ENCODE measurements at places on chromosomes 11 and 22.
A peak's percentile ranks its signal among the peaks of the same experiment; 100 is the strongest.

DNA sequence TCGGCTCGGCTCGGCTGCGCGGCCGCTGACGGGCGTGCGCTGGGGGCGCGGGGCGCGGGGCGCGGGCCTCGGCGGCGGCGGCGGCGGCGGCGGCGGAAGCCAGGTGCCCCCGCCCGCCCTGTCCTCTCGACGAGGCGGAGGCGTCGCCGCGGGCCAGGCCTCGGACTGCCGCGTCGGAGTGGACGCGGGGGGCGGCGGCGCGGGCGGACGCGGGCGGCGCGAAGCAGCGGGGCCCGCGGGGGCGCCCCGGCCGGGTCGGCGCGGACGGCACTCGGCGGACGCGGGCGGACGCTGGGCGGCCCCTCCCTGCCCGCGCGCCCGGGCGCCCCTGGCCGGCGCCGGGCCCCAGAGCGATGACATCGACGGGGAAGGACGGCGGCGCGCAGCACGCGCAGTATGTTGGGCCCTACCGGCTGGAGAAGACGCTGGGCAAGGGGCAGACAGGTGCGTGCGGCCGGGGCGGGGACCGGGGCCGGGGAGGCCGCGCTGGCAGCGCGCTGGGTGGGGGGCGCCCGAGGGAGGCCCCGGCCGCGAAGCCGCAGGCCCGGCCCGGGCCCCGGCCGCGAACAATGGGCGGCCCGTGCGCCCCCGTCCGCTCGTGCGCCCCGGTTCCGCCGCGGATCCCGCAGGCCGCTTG, at the start of gene BRSK2:
Gene BRSK2, plus strand, starts transcription at position 3 of the 637 bp plus-strand sequence. Its CDS starts 351 bp downstream, at position 354.
- no peak for DNase-seq

- DNase-seq, result no peak
These were observed 10.6 kb upstream of the DGKZ start for GRCh38 chr11:46336563-46337180.

DNA sequence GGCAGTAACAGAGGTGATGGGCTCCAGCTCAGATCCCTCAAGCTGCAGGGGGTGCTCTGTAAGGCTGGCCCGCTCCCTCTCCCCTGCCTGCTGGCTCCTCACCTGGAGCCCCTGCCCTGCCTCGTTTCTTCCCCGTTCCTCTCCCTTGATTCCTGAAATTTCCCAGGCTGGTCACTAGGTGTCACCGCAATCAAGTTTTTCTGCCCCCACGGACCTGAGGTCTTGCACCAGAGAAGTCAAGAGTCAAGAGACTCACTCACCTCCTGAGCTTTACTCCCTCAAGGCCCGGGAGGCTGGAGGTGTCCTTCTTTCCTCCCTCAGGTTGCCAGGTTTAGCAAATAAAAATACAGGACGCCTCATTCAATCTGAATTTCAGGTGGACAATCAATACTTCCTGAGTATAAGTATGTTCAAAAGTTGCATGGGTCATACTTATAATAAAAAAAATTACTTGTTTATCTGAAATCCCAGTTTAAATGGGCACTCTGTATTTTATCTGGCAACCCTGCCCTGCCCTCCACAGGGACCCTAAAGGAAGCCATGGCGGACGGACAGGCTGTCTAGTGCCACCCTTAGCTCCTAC, 69.2 kb downstream of the SCUBE1 start:
- DNase-seq, result peak; percentile 3

DNA sequence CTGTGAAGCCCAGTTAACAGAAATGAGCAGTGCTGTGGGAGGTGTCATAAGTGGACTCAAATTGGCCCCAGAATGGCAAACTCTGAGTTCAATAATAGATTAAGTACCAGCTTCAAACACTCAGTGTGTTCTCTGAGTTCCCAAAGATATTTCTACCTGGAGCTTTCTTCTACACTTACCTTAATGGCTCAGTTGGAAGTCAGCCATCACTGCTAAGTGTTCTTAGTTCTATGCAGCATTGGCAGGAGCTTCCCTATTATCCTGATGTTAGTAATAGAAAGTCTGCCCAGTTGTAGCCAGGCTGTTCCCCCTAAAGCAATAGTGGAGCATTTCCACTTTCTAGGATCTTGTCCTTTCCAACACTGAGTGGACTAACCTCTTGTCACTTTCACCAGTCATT, 9.7 kb upstream of the PIK3IP1 start:
- no peak for DNase-seq

- no peak for DNase-seq
These were observed 4.1 kb downstream of the SYTL2 start for GRCh38 chr11:85806876-85807275.
